ENCODE measurements at places on chromosomes 11 and 22.

- DNase-seq, result no peak
Measured at GRCh38 chr11:5226732-5227310, at the start of gene HBB. TSS of gene HBB (minus strand) at chr11:5227071. CDS start at chr11:5227021, 50 bp downstream.

- DNase-seq, result no peak
Measured at GRCh38 chr11:32931606-32932005, 39.0 kb downstream of the QSER1 start.

GRCh38 chr11:69173925-69174581, 18.3 kb downstream of the SMIM38 start:
- no peak for DNase-seq

DNA sequence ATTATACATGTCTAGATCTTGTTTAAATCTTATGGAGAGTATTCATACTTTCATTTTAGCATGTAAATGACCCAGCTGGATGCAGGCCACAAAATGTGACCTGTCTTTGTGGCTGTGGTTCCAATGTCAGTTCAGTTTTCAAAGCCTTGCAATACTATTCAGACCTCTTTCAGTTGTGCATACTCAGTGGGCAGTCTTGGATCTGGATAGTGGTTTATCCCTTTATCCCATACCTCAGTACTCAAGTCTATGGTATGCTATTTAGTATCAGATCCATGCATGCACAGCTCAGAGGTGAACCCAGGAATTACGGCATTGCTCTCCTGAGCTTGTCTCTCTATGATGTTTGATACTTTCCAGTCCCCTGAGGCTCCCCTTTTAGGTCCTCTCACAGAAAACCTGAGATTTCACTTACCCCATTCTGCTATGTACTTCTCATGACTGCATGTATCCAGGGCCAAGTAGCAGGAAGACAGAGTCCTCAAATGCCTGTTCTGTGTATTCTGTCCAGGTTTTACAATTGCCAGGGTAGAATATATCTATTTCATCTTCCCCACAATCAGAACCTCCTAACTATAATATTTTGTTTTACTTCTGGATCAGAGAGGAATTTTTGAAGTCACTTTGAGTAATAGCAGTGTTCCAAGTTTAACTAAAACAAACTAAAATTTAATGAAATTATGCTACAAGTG, 6.9 kb upstream of the P4HA3 start:
- DNase-seq, result no peak

DNA sequence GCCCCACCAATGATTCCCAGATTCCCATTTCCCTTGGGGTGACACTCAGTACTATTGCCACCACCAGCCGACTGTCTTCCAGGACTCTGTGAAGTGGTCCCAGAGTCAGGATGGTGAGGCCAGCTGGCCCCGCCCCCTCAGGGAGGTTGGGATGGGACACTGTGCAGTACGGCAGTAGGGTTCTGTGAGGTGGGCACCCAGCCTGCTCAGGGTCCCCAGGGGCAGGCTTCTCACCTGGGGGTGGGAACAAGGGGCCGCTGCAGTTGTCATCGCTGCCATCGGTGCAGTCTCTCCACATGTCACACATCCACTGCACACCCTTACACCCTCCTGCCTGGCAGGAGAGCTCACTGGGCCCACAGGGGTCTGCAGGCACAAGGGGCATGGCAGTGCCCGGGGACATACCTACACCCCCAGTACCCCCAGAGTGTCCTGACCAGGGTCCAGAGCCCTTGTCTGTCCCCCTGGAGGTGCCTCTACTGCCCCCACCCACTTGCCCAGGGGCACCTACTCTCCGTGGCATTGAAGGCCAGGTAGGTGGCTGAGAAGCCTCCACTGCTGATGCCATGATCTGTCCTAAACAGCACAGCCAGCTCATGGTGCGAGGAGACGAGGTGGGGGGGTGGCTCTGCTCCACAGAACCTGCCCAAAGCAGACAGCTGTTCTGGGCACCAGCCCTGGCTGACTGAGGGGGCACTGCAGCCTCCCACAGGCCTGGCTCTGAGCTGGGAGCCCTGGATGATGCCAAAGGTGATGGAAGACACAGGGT, 1.9 kb upstream of the C1QTNF5 start:
- no peak for DNase-seq

GRCh38 chr11:10857459-10857708, 469 bp downstream of the ZBED5 start:
- no peak for DNase-seq

DNA sequence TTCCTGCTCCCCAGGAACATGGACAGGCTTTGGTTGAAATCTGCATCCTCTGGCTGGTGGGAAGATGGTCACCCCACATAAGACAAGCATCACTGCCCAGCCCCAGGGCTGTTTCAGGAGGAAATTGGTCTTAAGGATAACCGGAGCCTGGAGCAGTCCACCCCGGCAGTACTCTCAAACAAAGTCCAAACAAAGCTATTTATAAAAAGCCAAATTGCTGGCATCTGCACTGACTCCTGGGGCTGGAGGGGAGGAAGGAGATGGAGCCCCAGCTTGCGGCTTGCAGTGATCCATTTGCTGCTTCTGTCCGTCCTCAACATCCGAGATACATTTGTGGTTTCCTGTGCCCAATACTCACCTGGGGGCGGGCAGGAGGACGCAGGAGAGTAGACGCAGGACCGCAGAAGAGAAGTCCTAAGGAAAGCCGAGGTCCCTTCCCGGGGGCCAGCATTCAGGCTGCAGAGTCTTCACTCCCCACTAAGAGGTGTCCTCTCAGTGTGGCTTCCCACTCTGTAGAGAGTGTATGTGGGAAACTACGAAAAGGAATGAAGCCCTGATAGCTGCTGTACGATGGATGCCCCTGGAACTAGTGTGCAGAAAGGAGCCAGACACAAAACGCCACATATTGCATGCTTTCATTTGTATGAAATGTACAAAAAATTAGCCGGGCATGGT, 107.3 kb upstream of the FGF3 start:
- DNase-seq, result no peak

DNA sequence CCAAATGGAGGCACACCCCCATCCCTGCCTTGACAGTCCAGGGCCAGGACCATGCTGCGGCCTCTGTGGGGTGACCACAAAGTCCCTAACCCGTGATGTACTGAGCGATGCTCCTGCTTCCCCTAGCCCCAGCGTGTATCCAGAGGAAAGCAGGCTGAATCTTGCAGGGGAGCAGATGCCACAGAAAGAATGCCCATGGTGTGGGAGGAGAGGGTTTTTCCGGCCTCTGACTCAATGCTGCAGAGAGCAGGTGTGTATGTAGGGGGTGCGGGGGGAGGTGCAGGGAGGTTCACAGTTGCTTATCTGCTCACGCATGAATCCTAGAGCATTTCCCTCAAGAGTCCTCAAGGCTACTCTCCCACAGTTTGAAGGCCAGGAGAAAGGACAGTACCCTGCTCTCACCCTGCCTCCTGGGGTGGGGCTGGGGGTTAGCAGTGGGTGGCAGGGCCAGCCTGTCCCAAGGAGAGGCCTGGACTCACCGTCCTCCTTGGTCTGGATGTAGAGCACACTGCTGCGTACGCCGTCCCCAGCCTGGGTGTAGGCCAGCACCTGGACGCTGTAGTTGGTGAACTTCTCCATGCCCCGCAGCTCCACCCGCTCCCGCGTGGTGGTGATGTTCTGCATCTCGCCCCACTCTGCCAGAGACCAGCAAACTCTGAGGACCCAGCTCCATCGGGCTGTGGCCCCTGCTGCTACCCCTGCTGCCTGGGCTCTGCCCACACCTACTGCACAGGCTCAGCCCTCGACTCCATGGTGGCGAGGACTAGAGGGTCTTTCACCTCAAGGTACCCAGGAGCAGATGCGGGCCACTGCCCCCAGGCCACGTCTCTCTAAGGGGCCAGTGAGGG, 130.8 kb downstream of the CEP164 start:
- DNase-seq, result no peak

DNA sequence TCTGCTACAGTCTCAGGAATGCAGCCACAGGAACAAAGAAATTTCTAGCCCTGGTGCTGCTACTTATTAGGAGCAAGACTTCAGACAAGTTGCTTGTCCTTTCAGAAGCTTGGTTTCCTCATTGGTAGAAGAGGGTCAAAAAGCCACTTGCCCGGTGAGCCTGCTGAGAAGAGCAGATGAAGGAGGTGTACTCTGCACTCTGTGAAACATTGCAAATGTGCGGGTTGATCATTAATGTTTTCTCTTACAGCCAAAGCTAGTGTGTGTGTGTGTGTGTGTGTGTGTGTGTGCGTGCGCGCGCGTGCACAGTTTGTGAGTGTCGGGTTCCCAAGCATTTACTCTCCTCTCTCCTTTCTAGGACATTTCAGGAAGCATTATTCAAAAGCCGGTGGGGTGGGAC, 86.3 kb upstream of the NNMT start:
- DNase-seq, result no peak

GRCh38 chr22:19080853-19081252, 41.4 kb downstream of the DGCR2 start:
- no peak for DNase-seq

DNA sequence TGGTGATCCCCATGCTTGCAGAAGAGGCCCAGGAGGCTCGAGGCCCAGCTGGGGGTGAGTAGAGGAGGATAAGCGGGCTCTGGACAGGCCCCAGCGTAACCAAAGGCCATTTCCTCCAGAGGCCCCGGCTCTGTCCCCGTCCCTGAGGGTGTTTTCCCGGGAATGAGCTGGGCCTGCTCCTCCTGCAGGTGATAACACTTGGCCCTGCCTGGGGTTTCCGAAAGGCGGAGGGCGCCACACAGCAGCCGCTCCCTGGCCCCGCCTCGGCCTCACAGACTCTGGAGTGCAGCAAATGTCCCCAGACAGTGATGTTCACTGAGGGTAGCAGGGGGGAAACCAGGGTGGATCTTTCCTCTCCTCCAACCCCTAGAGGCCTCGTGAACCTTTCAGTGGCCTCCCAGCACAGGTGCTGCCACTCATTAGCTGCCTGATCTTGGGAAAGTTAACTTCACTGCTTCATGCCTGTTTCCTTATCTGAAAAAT, 10.5 kb upstream of the MGAT3 start:
- no peak for DNase-seq

DNA sequence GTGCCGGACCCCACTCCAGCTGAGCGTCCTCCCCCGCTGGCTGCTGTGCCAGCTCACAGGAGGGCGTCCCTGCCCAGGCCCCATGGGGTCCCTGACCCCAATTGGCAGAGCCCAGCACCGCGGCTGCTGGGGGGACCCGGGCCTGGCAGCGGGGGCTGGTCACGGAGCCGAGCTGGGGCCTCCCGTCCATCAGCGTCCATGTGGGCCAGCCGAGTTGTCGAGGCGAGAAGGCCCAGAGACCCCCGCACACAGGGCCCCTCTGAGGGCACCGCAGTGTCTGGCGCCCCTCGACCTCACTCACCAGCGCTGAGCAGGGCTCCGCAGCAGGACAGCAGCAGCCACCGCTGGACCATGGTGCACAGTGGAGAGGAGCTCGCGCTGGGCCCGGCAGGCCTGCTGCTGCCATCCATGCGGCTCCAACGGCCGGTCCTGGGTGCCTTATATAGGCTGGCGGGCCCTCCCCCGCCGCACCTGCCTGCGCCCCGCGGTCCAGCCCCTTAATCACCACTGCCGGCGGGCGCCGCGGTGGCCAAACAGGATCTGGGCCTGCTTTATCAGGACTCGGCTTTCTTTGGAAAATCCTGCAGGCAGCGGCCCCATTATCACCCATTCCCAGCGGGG, at the start of gene MUC6:
TSS of gene MUC6 (minus strand) at position 416 of the 621 bp plus-strand sequence. CDS start at position 353, 63 bp downstream.
- no peak for DNase-seq

DNA sequence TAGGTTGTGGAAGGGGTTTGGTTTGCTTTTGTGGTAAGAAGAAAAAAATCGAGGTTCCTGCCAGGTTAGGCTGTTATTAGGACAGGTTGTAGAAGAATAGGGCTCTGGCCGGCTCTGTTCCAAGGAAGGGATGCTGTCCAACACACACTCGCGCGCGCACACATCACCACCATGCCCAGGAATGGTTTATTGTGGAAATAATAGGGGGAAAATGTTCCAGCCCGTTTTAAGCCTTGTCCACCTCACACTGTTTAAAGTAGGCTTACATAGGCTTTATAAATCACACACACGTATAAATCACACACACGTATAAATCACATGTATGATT, 1.2 kb upstream of the ARHGAP20 start:
- DNase-seq, result no peak

GRCh38 chr22:33220476-33221080, 162.4 kb upstream of the SYN3 start:
- DNase-seq, result no peak

- DNase-seq, result no peak
Measured at GRCh38 chr22:23196165-23196564, 15.9 kb downstream of the BCR start.

DNA sequence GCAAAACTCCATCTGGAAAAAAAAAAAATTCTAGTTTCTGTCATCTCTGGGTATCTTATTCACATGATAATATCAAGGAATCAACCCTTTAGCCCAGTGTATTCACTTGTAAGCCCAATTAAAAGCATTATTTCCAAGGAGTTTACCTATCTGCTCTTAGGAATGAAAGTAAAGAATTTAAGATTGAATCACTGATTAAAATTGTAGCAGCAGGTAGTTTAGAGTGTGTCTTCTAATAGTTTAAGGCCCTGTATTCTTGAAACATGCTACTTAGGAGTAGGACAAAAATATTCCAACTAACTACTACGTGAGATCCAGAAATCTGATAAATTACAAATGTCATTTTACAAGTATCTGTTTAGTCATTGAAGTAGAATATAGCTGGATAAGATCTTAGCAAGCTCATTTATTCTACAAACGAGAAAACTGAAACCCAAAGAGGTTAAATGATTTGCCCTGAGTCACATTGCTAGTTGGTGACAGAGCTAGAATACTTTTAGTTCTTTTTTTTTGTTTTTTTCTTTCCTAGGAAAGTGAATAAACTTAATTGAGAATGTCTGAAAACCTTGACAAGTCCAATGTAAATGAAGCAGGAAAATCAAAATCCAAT, 4.0 kb downstream of the TCP11L1 start:
- no peak for DNase-seq
